ENCODE measurements at places on chromosomes 7 and 10.

DNA sequence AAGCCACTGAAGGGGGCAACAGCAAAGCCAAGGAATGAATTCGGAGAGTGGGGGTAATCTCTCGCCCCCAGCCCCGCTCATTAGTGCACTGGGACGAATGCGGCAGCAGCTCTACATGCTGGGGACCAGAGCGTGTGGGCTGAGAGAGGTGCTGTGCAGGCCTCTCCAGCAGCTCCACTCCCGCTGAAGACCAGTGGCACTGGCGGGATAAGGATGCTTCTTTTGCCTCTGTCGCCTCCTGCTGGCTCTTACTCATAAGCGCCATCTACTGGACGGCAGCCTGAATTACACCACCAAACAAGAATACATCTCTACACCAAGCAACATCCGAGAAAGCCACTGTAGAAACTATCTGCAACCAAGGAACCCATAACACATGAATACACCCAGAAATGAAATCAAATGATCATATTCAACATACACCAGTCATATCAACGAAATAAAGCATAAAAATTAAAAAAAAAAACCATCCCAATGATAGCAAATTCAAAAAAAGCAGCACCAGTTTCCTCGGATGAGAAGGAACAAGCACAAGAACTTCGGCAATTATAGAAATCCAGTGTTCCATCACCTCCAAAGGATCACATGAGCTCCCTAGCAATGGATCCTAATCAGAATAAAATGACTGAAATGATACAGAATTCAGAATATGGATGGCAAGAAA is 79.0 kb upstream of the TMEM168 start:
- DNase-seq: no peak

- DNase-seq: no peak
Measured at GRCh38 chr10:11663763-11664555, 52.5 kb upstream of the USP6NL start.

GRCh38 chr7:51817694-51818225 is 501.2 kb upstream of the COBL start:
- no peak for DNase-seq

DNA sequence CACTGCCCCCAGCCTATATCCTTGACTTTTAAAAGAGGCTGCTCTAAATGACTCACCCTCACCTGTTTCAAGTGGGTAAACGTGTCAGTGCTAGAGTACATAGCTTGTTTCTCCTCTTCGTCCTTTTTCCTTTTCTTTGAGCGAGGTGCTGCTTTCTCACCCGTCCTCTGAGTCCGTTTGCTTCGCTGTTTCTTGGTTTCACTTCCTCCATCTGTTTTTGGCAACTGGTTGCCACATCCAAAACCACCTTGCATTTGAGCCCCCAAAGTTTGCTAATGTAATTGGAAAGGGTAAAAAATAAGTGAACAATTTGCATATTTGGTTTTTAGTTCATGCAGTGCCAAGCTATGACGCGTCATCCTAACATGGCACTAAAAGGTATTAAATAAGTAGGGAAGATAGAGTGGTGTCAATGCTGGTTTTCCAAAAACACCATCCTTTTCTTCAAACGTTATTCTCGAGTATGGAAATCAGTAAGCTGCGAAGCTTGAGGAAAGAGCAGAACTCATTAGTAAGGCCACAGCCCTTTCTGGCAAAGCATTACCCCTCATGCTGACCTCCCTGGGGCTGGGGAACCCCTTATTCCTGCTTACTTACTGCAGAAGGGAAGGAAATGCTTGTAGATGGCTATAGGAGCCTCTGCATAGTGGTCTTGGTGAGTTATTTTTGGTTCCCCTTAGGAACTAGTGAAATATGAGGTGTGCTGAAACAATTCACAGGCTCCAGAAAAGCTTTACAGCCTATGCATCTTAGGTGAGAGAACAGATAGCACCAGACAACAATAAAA is 133.5 kb downstream of the GALNT11 start:
- no peak for DNase-seq

GRCh38 chr10:69632516-69633199 is 2.6 kb downstream of the FAM241B start:
- DNase-seq: no peak

- no peak for DNase-seq
Measured at GRCh38 chr10:13681960-13682359, 95.2 kb downstream of the PRPF18 start.

DNA sequence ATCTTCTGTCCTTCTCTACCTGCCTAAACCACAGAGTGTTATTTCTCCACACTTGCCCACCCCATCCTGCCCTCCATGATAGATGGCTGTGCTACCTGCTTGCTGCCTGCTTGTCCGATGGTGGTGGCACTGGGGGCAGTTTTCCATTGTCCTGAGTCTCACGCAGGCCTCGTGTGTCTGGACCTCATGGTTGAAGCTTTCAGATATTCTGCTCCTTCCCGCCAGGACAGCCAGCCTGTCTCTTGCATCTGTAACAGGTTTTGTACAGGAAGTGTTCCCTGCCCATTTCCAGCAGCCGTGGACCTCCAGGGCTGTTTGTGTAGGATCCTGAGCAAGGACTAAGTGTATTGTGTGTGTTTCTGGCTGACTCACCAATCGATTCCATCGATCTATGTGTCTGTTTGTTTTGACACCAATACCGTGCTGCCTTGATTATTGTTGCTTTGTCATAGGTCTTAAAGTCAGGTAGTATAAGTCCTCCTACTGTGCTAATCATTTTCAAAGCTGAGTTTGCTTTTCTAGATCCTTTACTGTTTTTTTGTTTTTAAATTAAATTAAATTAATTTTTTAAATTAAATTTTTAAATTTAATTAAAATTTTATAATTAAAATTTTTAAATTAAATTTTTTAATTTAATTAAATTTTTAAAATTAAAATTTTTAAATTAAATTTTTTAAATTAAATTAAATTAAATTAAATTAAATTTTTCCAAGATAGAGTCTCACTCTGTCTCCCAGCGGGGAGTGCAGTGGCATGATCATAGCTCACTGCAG is 8.5 kb downstream of the IL15RA start:
- DNase-seq: no peak

GRCh38 chr10:7666253-7667023 is at the start of gene ITIH5:
TSS of gene ITIH5 (minus strand) at chr10:7666966. CDS start at chr10:7666892, 74 bp downstream.
- DNase-seq: no peak

DNA sequence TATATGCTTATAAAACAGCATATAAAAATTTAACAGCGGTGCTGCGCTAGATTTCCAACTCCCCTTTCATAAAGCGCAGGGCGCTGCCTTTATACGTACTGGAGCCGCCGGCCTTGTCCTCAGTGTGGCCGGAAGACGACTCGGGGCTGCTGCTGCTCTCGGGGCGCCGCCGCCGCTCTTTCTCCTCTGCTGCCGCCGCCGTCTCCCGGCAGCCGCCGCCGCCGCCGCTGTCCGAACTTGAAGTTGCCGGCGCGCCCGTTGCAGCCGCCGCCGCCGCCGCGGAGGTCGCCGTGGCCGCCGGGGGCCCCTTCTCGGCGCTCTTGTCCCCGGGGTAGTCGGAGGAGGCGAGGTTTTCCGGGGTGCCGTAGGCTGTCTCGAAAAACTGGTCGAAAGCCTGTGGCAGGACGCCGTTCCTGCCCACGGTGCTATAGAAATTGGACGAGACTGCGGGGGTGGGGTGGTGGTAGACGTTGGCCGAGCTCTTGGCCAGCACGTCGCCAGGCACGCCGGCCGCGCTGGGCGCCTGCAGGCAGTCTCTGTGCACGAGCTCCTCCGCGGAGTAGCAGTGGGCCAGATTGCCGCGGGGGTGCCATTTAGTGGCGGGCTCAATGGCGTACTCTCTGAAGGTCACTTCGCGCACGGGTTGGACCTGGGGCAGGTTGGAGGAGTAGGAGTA is 557 bp downstream of the HOXA11 start:
- DNase-seq: no peak

- DNase-seq: no peak
Measured at GRCh38 chr10:103451091-103451813, 918 bp downstream of the CALHM2 start.

GRCh38 chr7:30396389-30396788 is 82.2 kb downstream of the NOD1 start:
- DNase-seq: peak; percentile 15

GRCh38 chr10:101588879-101589278 is 758 bp downstream of the DPCD start:
- no peak for DNase-seq

GRCh38 chr7:144391823-144392255 is 11.7 kb downstream of the NOBOX start:
- peak; percentile 4 for DNase-seq

- no peak for DNase-seq
Measured at GRCh38 chr10:52170776-52171175, 143.3 kb upstream of the DKK1 start.

GRCh38 chr10:132904814-132905649 is 37.3 kb downstream of the CFAP46 start:
- no peak for DNase-seq

DNA sequence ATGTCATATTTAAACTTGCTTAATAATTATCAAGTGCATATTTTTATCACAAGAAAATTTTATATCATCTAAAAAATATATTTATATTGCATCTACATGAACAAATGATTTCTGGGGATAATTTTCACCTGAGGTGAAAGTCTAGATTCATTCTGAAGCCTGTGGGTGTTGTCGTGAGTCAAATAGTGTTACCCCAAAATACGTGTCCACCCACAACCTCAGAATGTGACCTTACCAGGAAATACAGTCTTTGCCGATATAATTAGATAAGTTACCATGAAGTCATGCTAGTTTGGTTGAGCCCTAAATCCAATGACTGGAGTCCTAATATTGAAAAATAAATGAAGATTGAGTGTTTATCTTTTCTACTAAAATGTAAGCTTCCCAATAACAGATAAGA is 203.0 kb upstream of the MDFIC start:
- DNase-seq: no peak

DNA sequence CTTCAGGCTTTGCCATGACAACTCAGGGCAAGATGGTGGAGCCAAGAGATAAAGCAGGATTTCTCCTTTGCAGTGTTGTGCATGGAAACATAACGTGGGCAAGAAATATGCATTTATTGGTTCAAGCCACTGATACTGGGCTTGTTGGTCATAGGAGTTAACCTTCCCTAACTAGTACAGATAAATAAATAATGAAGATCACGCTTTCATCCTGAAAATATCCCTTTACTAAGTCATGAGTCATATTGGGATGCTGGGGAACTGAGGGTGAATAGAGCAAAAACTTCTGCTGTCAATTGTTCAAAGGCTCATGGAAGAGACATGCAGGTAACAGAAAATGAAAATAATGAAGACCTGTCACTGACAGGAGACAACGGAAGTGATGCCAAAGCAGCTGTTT is 55.5 kb downstream of the TES start:
- DNase-seq: no peak

- no peak for DNase-seq
Measured at GRCh38 chr7:45328403-45328981, 170.9 kb downstream of the RAMP3 start.

DNA sequence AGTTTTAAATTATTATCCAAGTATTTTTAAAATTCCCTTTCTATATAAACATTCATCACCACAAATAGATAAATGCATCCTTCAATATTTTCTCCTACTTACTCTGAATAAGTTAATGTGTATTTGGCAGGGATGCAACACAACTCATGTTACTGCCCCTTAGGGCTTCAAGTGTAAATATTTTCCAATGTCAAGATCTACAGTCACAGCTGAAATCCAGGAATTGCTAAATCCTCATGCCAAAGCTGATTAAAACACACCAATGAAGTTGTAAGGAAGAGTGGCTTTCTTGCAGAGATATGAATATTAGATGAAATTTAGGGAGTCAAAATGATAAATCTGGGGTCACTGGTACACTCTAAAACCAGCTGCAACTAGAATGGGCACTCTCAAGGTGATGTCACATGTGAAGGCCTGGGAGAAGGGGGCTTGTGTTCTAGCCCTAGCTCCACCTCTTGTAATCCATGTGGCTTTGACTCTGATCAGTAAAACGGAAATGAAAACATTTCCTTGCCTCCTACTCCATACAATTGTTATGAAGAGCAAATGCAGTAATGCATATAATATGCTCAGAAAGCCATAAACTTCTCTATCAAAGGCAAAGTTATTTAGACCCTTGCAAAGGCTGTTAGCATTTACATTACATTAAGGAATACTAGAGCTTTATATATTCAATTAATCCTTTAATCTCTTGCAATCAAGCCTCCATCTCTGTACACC is 228.1 kb upstream of the NFE2L3 start:
- no peak for DNase-seq

DNA sequence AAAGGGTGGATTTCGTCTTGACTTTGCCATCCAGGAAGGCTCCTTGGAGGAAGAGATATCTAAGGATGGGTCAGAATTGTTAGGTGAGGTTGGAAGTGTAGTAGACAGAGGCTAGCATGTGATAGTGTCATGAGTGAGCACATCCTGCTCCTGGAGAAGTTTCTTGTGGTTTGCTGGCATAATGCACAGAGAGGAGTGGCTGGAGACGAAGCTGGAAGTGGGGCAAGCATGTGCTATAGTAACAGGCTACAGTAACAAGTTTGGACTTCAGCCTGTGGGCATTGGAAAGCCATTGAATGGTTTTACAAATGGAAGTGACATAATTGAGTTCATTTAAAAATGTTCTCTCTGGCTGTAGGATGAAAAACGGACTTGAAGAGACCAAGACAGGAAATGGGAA is 175.6 kb upstream of the VWC2 start:
- no peak for DNase-seq

DNA sequence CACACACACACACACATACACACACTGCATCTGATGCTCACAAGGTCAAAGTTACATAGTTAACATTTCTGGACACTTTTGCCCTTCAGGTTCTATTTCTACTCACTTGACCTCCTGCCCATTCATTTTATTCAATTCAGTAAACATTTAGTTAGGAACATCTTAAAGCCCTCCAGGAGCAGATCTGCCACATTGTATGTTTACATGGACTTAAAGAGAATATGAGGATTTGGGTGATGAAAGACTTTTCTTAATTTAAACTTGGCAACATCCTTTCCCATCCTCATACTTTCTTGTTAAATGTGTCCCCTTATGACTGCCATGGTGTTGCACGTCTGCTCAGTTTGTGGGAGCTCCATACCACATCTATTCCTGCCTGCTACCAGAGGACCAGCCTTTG is 322.8 kb upstream of the BMPER start:
- DNase-seq: no peak

DNA sequence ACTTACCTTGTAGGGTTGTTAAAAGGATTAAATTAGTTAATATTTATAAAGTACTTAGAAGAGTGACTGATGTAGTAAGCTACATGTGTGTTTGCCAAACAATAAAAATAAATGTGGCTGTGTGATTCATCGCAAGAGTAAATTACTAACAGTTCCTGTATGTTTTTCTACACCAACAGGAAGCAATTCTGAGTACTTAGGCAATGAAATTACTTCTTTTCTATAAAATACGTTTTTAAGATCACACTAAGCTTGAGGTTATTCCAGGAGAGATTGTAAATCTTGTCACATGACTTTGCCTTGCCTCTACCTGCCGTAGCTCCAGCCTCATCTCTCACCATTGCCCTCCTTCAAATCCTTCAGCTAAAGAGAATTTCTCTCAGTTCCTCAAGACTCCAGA is 18.1 kb upstream of the GSTK1 start:
- DNase-seq: no peak
